ENCODE measurements at places on chromosomes 6 and 20.

DNA sequence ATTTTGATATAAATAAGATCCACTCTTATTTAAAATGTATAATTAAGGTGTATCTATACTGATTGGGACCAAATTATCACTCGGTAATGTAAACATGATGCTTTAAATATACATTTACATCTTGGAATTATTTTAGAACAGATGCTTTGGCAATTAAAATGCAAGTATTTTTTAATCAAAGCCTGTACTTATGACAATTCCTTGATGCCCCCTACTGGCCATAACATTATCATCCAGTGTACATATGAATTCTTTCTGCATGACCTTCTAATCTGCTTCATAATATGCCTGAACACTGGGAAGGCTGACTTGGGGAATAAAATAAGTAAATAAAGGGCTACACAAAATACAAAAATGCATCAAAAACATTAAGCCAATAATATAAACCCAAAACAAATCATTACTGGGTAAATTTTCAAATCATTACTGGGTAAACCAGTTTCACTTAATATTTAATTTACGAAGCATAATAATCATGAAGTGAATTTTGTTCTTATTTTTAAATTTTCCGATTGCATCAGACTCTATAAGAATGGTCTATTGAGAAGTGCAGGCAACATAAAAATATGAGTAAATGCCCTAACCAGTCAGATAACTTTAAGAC is 65.1 kb downstream of the CGA start:
- DNase-seq = no peak

GRCh38 chr6:52984247-52984646 is 10.8 kb downstream of the GSTA4 start:
- no peak for DNase-seq

- DNase-seq = no peak
Measured at GRCh38 chr6:56222499-56222898, 24.9 kb downstream of the COL21A1 start.

DNA sequence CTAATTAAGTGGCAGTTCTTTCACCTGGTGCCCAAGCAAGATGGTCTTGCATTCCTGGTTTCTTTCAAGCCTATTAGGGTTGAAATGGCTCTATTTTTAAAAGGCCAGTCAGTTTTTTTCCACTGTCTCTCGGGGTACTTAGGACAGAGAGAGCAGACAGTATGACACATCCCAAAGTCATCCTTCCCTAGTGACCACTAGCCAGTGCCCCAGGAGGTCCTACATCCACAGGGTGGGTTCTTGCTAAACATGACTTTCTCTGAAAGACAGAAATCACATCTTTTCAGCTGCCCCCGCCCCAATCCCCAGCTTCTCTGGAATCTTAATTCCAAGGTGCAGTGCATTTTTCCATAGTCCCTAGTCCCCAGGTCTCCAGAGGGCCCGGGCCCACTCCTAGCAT is 192.4 kb downstream of the SLC24A3 start:
- DNase-seq = no peak

DNA sequence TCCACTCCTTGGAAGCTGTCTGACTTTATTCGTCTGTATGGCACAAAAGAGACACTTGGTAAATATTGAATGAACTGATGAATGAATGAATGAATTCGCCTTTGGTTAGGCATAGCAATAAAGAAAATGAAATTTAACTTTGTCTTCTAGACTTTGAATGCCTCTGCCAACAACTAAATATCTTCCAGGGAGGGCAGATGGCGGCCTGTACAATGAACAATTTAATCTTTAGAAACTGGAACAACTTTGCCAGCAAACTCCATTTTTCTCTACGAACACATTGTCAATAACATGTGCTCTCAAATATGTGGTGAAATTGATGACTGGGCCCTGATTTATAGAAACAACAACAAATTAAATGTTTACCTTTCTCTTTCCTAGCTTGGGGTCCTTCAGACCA is 140.6 kb downstream of the ZNF217 start:
- no peak for DNase-seq

DNA sequence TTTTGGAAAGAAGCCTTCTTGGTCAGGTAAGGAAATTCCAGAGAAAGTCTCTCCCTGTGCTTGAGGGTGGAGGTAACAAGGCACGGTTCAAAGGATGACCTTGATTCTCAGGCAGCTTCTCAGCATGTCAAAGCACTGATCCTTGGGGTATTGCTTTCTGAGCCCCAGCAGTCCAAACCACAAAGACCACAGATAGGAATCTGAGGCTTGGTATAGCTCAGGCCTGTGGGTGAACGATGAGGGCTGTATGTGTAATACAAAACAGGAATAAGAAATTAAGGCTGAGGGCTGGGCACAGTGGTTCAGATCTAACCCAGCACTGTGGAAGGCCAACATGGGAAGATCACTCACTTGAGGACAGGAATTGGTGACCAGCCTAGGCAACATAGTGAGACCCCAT is 70.2 kb upstream of the SLC22A1 start:
- DNase-seq = no peak

DNA sequence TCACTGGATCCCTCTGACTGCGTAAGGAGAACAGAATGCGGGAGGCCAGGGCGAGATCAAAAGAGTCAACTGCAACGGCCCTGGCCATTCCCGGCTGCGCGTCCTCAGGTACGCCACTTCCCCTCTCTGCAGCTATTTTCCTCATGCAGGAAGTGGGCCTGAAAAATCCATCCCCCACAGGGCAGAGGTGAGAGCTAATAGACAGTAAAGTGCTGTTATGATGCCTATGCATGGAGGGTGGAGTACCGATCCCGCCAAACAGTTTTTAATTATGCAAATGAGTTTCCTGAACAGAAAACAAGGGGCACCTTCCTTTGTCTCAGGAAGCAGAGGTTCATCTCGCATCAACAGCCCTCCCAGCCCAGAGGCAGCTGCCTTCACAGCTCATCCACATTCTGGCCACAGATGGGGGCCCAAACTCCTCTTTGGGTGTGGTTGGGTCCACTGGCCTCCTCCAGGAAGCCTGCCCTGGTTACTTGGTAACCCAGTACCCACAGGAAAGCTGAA is 9.3 kb downstream of the PREX1 start:
- DNase-seq = no peak
